D341Med (cell line): ENCODE measurements at places on chromosomes 2 and 18.
A peak's percentile ranks its signal among the peaks of the same experiment; 100 is the strongest.

GRCh38 chr2:167756446-167756845 lies 490.9 kb downstream of the STK39 start:
- no peak for DNase-seq

DNA sequence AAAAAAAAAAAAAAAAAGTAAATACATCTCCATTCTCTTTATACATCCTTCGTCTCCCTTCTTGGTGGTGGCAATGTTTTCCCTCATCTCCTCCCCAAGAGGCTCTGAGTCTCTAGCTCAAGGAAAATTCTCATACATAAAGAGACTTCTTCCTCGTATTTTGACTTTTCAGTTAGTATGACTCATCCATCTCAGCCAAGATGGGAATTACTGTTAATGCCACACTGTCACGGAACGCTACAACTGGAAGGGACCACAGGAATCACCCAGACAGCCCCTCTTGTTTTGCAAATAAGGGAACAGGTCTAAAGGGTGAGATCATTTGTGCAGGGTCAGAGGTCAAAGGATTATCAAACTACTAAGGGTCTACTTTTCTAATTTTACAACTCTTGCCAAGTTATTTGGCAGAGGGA lies 19.5 kb downstream of the NFE2L2 start:
- no peak for DNase-seq

DNA sequence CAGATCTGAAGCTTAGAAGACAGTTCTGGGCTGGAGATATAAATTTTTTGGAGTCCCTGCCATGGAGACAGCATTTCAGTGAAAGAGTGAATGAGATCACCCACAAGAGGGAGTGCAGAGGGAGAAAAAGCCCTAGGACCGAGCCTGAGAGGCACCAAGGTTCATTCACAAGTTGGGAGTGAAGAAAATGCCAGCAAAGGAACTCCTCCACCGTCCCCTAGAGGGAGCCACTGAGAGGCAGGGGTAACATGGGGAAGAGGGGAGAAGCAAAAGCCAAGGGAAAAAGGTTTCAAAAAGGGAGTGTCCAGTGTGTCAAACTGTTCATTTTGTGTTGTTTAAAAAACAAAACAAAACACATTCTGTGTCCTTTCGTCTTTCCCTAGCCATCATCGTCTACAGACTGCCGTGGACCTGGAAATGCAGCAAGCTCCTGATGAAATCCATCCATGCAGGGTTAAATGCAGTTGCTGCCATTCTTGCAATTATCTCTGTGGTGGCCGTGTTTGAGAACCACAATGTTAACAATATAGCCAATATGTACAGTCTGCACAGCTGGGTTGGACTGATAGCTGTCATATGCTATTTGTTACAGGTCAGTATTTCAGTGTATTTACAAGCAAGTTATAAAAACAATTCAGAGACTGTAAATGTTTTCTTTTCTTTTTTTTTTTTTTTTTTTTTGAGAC lies 19.1 kb downstream of the CYBRD1 start:
- no peak for DNase-seq

DNA sequence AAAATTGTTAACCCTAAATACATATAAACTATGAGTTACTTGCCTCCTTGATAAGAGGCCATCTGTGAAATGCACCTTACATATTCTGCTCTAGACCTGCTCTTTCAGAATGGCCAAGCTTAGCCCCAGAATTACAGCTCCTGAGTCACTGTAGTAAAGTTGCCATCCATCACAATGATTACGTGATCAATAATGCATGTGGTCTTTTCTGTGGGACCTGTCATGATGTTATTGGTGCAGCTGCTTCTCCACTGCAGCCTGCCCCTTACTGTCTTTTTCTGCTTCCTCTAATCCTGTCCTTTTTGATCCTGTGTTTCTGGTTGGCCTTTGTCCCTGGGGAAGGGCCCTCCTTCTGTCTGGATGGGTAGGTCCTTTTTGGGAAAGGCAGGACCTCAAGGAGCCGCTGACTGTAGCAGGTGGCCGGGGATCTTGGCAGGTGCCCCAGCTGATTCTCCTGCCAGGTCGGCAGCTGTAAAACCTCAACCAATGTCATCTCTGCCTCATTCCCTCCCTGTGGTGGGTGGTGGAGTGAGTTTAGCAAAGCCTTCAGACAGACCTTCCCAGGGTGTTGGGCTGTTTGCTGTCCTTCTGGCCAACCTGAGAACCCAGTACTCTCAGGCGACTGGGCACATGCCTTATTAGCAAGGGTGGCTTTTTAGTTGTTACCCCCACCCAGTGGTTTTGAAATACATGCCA lies 126.2 kb upstream of the EML6 start:
- no peak for DNase-seq

DNA sequence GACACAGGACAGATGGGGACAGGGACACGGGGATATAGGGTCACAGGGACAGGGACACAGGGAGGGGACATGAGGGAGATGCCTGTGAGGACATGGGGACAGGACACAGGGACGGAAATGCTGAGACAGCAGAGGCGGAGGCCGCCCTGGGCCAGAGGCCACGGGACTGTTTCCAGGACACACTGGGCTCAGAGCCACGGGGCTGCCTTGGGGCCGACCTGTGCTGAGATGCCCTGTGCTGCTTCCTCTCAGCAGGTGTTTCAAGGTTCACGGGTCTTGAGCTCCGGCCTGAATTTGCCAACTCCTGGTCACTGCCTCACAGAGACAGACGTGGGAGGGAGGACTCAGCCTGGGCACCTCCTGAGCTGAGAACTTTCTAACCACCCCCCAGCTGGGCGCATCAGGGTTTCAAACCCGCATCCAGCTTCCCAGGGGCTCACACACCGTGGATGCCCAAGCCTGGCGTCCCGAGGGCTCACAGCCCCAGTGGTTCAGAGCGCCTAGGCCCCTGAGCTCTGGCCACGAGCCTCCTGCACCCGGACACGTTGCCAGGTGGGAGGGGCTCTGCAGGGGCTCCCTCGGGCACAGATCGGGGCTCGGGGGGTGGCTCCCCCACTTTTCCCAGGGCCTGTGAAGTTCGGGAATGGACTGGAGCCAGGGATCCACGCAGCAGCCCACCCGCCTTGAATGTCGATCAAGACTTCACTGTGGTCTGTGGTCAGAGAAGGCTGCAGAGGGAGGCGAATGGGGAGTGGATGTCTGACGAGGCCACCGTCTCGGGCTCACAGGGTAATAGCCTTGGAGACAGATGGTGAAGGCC lies 64.1 kb downstream of the SLC66A2 start:
- no peak for DNase-seq

DNA sequence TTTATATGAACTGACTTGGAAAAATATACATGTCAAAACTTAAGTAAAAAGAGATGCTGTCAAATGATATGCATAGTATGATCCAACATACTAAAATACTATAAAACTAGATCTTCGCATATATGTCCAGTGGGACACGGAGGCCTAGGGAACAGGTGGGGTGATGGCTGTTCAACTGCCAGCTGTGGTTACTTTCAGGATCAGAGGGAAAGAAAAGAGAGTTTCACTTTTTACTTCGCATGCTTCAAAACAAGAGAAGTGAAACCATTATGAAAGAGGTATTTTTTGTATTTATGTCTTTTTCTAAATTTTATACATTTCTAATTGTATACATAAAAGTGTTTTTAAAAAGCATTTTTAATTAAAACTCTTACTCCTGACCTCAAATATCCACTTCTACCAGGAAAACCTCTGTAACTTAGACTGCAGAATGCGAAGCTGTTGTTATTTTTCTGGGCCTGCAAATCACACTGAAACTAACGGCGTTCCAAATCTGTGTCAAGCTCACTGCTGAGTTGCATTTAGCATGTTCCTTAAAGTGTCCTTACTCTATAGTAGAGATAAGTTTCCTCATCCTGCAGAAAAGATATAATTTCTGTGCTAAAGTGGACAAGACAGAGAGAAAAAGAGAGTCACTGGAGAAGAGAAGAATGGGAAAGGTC lies 97.8 kb upstream of the SLC35G4 start:
- DNase-seq, result no peak

DNA sequence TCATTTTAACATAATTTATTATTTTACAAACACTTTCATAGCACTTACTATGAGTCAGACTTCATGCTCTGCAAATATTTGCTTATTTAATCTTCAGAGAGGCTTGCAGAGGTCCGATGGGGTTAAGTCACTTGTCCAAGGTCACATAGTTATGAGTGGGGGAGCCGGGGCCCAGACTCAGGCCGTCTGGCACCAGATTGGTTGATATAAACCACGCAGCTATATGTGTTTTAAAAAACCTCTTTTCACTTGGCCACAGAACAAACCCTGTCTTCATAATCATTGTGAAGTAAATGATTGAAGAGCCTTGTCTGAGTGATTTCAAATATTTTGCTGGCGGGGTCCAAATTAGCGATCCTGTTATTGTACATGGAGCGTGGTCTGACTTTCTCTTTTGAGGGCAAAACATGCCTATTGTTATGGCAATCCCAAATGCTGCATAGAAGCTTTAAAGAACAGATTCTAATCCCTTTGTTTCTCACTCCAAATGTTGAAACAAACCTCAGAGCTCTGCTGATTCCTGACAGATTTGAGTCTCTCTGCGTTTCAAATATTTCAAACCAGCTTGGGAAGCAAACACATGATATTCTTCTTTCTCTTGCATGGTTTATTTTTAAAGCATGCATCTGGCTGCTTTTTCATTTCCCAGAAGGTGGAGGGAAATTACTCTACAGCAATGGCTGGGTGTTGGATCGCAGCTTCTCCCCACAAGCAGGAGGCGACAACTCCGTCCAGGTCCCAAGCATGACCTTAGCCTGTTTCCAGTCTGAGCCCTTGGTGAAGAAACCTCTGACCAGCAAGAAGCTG lies 142.4 kb downstream of the DDX1 start:
- DNase-seq, result no peak

DNA sequence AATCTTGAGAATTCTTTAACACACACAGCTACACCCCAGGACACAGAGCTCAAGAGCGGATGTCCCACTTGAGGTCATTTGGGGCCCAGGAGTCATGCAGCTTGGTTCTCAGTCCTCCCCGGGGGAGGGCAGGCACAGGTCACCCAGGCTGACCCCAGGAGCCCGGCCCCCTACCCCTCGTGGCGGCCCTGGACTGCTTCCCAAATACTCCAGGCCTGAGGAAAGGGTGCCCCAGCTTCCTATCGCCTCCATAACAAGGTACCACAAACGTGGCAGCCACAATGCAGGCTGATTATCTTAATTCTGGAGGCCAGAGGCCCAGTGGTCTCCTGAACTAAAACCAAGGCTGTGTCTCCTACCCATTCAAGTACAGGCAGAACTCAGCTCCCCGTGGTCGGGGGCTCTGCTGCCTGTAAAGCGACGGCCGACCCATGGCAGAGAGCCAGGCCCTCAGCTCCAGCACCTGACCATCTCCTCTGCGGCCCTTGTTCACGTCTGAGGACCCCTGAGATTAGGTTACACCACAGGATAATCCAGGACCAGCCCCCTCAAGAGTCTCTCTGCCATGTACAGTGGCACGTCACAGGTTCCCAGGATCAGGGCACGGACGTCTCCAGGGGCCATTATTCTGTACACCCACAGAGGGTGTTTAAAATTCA lies 10.5 kb downstream of the SLC66A2 start:
- peak; percentile 34 for DNase-seq

- DNase-seq, result no peak
These were observed 19.2 kb downstream of the NEURL3 start for GRCh38 chr2:96485751-96486651.

- no peak for DNase-seq
These were observed 118.7 kb upstream of the LRRTM4 start for GRCh38 chr2:77640924-77641323.

- no peak for DNase-seq
These were observed 65.9 kb upstream of the HPCAL1 start for GRCh38 chr2:10236571-10237391.

DNA sequence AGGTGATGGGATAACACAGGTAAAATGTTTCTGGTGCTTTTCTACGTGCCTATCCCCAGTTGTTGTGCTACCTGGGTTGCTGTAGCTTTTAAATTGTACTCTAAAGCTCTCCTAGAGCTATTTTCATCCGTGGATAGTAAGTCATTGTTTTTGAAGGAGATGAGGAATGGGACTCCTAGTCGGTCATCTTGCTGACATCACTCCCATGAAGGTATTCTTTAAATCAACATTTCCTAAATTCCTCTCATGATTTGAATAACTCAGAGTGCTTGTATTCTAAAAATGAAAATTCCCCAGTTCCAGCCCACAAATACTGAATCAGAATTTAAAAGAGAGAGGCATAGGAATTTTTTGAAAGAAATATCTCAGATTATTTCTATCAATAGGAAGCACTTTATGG lies 44.3 kb downstream of the CCDC148 start:
- DNase-seq, result no peak

- DNase-seq, result no peak
These were observed 150.8 kb downstream of the CCDC85A start for GRCh38 chr2:56334622-56335021.

DNA sequence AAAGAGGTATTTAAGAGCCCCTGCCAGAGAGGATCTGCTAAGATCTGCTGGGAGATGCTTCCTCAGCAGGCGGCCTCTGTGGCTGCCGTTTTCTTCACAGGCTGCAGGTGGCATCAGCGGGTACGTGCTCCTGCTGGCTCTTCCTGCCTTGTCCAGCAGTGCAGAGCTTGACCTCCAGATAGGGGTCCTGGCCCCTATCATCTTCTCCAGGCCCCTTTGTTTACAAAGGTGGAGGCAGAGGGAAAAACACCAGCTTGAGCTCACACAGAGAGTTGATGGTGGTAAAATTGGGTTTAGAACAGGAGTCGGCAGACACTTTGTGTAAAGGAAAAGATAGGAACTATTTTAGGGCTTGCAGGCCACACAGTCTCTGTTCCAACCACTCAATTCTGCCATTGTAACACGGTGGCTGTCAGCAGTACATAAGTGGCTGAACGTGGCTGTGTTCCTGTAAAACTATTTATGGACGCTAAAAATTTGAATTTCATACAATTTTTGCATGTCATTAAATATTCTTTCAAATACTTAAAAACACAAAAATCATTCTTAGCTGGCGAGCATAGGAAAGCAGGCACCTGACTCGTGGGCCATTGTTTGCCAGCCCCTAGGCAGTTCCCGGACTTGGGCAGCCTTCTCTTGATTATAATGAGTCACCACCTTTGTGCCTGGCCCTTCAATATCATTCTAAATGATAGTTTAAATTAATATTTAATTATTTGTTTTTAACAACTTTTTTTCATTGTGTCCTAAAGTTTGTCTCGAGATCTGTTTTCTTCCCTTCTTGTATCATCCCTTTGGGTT lies 98.2 kb upstream of the B3GNT7 start:
- DNase-seq, result peak; percentile 58

DNA sequence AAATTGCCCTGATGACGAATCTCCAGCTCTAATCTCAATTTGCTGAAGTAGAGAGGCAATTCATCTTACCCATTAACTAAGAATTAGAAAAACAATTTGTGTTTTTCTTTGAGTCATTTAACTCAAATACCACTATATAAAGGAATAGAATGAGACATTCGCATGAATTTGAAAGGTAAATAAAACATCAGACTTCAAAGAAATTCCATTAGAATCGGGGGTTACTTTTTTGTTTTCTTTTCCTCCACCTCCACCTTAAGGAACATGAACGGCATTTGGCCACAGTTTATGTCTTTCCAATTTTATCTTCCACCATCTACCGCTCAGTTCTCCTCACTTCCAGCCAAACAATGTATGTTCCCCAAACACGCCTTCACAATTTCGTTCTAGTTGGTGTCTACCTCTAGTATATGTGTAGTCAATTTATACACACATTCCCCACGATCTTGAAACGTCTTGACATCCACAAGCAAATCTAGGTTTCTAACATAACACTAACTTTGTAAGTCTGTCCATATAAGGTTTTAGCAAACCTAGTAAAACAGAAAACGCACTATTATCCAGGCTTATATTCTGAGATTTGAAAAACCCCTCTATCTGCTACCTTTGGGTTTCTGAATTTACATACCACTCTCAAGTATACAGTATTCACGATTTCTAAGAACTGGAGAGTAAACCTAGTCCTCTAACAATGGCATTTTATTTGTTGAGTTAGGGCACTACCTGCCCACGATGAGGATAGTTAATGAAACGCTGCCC lies 1.2 kb upstream of the SMCHD1 start:
- DNase-seq, result no peak
